ENCODE measurements at places on chromosomes 3 and 15.

DNA sequence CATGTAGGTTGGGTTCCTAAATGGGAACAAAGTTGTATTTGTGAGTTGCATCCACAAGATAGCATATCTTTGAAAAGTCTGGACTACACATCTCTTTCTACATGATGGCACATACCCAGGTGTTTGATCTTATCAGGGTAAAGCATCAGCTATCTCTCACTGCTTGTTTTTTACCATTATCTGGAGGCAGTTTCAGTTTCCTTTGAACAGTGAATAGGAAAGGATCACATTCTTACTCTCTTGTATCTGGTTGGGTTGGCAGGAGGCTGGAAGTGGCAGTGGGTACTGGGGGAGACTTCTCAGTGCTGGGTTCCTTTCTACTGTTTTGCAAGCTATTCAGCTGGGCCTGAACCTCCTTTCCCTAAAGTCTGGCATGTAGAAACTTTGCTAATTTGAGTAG is 4.1 kb downstream of the CEMIP start:
- no peak for DNase-seq

DNA sequence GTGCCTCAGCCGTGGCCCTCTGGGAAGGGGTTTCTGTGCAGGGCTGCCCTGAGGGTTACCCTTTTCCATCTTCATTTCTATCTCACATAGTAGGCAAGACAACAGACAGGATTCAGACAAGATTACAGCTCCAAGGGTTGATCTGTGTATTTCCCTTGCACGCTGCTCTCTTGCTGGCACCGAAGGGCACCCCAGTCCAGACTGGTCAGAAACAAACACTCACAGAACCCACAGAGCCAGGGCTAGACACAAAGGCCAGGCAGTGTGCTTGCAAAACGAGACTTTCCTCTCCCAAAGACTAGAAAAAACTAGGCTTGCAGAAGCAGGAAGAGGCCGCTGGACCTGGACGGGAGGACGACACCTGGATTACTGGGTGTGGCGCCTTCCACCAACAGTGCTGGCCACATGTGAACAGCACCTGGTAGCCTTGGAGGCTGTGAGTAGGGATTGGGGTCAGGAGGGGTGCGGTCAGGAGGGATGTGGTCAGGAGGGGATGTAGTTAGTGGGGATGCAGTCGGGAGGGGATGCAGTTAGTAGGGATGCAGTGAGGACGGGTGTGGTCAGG is 96.8 kb downstream of the BDH1 start:
- no peak for DNase-seq

GRCh38 chr3:156654834-156655233 is 19.6 kb upstream of the TIPARP start:
- DNase-seq, result no peak

GRCh38 chr3:173770011-173770410 is 372.5 kb downstream of the NLGN1 start:
- no peak for DNase-seq

DNA sequence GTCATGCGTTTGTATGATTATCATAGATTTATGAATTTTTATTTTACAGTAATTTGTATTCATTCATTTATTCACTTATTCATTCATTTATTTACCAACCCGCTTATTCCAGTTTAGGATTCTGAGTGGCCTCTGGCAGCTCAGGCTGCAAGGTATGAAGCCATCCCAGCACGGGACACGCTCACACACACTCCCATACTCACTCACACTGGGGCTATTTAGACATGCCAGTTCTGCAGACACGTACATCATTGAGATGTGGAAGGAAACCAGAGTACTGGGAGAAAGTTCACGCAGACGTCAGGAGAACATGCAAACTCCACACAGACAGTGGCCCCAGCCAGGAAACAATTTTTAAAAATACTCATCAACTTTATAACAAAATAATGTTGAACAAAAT is 5.1 kb downstream of the CDIN1 start:
- DNase-seq, result no peak

DNA sequence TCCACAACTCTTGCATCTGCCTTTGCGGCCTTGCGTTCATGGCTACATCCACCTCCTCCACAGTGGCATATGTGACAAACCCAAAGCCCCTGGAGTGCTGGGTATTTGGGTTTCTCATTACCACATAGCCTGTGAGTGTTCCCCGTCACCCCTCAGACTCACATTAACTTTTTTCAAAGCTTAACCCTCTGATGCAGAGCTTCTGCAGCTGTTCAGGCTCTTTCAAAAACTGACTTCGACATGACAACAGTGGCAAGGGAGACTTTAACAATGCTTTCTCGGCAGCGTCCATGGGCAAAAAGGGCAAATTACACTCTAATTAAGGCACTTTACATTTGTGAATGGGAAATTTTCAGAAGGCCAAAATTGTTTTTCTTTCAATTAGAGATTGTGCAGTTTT is 343.2 kb downstream of the UNC13C start:
- DNase-seq, result no peak

DNA sequence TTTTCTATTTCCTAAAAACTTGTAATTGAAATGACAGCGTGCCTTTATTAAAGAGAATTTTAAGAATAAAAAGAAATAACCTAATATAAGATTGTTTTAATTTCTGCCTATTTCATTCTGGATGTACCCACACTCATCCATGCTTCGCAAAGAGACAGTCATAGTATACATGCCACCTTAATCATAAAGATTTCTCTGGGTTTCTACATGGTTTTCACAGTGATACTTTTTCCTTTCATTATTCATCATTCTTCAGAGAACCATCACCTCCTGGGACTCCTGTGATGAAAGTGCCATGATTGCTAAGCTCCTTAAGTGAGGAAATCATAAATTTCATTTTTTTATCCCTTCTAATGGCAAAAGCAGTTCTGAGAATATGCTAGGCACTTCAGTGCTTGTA is 4.3 kb upstream of the CCR8 start:
- no peak for DNase-seq

GRCh38 chr3:49718858-49719213 is 648 bp downstream of the AMIGO3 start:
- no peak for DNase-seq

GRCh38 chr15:42749266-42749665 is 12.3 kb upstream of the CDAN1 start:
- no peak for DNase-seq

GRCh38 chr15:85598219-85598618 is 196.5 kb downstream of the KLHL25 start:
- no peak for DNase-seq

DNA sequence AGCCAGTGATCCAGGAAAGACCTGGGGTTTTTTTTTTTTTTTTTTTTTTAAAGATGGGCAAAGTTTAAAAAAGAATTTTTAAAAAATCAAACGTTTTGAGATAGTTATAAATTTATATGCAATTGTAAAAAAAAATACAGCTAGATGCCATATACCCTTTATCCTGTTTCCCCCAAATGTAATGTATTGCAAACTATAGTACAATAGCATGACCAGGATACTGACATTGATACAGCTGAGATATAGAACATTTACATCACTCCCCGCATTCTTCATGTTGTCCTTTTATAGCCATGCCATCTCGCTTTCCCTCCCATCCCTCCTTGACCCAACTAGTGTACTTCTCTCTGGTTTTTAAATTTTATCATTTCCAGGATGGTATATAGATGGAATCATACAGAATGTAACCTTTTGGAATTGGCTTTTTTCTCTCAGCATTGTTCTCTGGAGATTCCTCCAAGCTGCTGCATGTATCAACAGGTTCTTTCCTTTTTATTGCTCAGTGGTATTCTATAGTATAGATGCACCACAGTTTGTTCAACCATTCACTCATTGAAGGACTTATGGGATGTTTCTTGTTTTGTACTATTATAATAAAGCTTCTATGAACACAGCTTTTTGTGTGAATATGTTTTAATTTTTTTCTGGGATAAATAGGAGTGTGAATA is 104.9 kb downstream of the CGNL1 start:
- DNase-seq, result no peak

DNA sequence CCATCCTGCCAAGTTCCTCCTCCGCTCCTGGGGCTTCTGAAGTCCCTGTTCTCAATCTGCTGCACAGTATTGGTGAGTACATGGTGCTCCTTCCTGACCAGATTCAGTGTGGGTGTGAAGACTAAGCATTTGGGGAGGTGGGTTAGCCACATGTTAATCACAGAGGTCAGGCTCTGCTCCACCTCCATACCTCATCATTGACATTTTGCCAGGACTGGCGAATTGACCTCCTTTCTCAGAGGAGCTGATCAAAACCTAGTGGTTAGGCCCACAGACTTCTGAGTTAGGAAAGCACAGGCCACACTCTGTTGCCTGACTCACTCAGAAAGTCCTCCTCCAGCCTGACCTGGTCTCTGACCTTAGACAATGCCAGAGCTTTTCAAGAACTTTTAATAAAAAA is 8.4 kb upstream of the RPS17 start:
- no peak for DNase-seq

DNA sequence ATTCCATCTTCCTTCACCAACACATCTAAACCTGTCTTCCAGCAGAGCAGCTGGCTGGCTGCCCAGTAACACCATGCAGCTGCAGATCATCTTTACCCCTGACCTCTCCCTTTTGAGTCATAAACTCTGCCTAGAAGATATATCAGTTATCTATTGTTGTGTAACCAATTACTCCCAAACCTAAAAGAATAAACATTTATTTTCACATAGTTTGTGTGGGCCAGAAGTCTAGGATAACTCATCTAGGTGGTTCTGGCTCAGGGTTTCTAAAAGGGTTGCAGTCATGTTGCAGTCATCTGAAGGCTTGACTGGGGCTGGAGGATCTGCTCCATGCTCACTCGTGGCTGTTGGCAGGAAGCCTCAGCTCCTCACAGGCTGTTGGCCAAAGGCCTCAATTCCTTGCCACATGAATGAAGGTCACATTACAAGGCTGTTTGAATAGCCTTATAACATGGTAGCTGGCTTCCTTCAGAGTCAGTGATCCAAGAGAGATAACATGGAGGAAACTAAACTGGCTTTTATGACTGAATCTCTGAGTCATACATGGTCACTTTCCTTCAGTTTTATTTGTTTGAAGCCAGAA is 92.8 kb downstream of the GOLIM4 start:
- no peak for DNase-seq

- DNase-seq, result no peak
Observed at GRCh38 chr3:149019580-149019979, 28.2 kb downstream of the GYG1 start.

GRCh38 chr15:75229191-75230015 is 27.7 kb downstream of the C15orf39 start:
- no peak for DNase-seq

DNA sequence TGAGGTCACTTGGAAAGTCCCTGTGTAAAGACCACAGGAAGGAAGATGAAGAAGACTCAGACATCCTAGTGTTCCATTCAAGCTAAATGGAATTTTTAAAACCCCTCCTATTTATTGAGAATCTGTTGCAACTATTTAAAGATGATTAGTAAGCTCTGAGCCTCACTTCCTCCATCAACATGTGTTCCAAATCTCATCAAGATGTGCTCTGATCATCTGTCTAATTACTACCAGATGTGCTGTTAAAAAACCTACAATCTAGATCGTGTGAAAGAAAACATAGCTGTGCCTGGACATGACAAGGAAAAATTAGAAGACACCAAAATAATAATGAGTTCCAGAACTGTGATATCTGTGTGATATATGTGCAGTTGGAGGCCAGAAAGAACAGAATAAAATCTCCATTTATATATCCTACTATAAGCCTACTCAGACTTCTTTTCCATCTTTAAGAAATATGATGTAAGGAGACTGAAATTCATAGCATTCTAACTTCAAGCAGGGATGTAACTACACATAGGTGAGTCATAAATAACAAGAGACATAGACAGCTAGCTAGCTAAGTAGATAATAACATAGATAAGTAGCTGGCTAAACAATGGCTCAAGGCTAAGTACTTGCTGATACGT is 7.8 kb downstream of the XPC start:
- no peak for DNase-seq

DNA sequence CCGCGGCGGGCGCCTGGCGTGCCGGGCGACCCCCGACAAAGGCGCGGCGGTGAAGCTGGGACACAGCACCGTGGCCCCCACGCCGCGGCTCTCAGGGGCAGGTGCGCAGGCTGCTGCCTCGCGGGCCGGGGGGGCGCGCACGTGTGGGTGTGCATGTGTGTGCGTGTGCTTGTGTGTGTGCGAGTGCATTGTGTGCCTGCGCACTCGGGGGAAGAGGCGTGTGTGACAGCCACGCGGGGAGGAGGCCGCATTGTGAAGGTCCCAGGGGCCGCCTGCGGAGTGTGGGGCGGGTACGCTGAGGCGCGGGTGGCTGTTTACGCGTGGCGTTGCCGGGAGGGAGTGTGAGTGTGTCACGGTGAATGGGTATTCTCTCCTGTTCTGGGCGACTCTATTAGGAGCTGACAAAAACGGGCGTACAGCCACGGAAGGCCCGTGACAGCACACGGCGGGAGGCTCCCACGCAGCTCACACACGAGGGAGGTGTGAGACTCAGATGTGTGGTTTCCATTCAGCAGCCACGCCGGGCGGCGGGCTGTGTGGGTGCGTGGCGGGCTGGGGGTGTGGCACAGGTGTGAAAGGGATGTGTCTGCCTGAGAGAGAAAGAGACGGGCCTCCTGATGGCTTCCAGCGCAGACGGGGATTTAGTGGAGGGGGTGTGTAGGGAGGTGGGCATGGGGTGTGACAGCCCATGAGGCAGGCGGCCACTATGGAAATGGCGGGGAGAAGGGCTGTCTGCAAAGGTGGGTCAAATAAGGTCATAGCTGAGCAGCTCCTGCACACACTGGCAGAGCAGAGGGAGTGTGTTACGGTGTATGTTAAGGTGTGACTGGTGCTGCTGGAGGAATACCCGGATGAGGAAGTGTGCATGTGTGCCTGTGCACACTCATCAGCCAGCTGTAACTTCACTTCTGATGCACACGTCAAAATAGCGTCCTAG is 750 bp downstream of the PODXL2 start:
- DNase-seq, result peak; percentile 7

DNA sequence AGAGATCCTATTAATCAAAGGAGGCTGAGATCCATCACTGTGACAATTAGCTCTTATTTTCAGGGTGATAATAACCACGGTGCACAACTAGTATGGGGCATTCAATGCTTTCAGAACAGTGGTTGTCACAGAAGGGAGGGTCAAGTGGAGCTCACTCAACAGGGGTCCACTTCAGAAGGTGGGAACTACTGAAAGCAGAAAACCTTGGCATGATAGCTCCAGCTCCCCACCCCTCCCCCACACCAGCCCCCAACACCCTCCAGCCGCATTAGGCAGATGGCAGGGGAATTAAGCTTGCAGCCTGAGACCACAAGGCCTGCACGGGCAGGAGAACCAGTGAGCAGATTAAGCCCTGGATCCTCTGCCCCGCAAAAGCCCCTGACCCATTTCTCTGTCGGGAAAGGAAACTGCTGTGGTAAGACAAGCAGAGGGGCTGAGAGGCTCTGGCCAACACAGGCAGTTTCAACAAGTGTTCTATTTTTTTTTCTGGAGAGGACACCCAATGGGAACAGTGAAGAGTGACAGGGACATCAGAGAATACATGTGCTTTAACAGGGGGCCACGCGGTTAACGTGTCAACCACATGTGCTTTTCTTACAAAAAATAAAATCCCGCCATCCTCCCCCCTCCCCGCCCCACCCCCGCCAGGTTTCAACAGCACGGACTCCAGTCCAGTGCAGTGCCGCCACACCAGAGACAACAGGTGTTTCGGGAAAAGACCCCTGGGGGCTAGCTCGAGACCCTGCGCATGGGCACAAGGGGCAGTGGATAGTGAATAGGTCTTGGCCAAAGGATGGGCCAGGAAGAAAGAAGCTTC is 997 bp downstream of the FYCO1 start:
- no peak for DNase-seq

Data from NCI-H774 (cell line).